ENCODE measurements at places on chromosomes 1 and 21.

DNA sequence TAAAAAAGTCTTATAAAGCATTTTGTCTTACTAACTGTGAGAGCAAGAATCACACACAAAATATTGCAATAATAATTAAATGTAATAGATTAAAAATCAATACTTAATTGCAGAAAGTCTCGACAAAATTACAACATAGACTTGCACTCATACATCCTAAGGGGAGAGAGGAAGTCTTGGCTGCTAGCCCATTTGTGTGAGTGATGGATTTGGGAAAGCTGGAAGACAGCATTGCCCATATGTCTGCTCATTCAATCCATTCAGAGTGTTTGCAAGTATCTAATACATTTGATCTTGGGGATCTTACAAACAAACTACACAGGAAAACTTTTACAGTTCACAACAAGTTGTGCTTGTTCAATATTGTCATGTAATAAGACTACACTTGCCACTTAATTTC, 140.5 kb downstream of the COL11A1 start:
- no peak for DNase-seq

DNA sequence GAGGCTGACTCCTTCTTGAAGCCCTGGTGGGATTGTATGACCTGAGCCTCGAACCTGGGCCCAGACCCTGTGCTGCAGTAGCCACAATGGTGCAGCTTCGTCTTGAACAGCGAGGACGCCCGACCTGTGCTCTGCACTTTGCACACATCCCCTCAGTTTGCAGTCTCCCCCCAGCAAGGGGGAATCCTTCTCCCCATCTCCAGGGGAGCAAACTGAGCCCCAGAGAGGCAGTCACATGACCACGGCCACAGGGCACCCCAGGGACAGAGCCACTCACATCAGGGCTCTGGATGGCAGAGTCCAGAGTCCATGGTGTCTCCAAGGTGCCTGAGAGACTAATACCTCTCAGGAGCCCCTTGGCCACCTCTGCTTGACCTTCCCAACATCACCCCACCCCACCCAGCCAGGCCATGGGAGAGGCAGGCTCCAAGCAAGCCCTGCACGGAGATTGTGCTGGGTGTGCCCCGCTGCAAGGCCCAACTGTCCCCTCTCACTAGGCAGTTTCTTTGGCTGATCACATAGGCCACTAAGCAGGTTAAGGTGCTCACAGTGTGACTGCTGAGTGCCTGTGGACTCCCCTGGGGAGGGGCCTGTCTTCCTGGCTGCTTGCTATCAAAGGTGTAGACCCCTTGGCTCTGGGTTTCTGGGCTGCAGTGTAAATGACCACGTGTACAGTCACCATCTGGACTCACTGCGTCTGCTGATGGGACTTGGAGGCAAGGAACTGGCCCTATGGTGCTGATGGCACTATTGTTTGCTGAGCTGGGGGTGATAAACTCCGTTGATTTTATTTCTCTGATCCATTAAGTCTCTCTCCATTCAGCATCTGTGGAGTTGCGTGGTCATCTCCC, 398.1 kb downstream of the MATN1 start:
- DNase-seq = no peak

DNA sequence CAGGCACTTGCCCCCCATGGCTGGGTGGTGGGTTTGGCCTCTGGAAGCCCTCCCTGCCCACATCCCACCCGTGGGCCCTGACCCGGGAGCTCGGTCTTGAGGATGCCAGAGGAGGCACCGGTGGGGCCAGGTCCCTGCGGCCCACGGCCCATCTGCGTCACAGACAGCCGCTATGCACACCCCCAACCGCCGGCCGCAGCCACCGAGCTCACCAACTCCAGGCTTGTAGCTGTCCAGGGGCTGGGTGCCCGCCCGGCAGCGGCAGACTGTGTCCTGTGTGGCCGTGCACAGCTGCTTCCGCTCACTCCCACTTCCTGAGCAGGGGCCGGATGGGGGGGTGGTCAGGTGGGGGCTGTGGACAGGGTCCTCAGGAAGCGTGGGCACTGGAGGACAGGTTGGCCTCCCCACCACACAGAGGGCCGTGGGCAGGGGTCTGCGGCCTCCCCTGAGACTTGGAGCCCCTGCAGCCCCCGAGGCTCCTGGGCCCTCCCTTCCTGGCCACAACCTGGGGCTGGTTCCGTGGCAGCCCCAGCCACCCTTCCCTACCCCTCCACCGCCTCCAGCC, 1.1 kb downstream of the TNFRSF4 start:
- DNase-seq = no peak

DNA sequence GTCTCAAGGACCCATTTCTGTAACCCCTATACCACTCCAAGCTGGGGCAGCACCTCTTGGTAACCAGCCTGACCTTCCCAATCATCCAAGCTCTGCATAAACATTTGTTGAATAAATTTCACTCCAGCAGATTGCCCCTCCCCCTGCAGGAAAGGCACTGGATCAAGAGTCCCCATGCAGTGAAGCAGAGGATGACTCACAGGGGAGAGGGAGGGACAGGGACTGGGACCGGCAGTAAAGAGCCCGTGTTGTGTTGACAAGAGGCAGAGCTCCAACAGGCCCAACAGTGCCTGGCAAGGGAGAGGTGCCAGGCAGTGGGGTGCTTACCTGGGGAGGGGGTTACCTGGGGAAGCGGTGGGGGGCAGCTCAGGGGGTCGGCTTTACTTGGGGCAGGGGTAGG, 32.3 kb downstream of the SLC9A1 start:
- DNase-seq = no peak

DNA sequence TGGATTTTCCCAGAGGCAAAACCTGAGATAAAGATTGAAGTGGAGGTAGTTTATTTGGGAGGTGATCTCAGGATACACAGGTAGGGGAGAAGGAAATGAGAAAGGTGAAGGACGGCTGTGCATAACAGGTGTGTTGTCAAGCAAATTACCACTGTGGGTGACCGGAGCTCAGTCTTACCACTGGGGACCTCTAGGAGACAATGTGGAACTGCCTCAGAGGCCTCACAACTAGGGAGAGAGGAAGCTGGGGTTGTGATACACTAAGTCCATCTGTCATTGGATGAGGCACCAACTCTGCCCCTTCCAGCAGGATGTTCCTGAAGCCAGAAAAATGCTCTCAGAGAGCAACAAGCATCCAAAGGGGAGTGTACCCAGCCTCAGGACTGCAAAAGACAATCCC, 32.6 kb downstream of the GRIK3 start:
- no peak for DNase-seq

- peak; percentile 32 for DNase-seq
Measured at GRCh38 chr1:42815941-42816584, 859 bp upstream of the ERMAP start.

GRCh38 chr1:225846331-225847310, 35.6 kb downstream of the TMEM63A start:
- no peak for DNase-seq

- no peak for DNase-seq
Measured at GRCh38 chr1:211376807-211377470, 50.3 kb downstream of the TRAF5 start.

DNA sequence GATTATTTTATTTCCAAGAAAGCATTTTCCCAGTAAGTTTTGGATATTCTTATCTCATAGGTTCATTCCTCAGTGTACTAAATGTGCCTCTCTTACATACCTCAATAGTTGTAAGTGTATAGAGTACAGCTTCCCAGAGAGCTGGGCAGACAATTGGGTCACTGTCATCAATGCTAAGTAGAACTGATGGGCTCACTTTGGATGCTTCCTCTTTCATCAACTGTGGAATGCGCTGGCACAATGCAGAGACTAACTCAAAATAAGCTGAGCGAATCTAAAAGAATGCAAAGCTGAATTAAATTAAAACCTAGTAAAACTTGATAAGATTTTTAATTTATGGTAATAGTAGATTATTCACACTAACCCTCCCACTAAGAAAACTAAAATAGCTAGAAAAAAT, 21.5 kb downstream of the LTN1 start:
- DNase-seq = no peak

DNA sequence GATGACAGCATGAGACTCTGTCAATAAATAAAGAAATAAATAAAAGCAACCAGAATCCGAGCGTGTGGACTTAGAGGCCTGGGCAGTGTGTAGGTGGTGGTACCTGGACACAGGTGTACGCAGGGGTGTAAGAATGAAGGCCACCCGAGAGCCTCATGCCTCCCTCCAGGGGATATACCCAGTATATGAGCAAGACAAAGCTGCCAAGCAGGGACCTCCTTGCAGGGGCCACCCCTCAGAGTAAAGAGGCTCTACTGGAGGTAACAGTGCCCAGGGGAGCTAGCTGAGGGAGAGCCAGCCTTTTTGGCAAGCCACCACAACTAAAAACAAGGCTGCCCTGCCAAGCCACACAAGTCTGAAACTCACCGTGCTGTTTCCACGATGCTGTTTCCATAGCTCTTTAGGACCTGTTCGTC, 179.2 kb upstream of the RAB4A start:
- no peak for DNase-seq

GRCh38 chr1:80495806-80496205, 1304.9 kb upstream of the ADGRL2 start:
- DNase-seq = no peak

GRCh38 chr1:37274486-37274885, 199.9 kb upstream of the ZC3H12A start:
- no peak for DNase-seq

DNA sequence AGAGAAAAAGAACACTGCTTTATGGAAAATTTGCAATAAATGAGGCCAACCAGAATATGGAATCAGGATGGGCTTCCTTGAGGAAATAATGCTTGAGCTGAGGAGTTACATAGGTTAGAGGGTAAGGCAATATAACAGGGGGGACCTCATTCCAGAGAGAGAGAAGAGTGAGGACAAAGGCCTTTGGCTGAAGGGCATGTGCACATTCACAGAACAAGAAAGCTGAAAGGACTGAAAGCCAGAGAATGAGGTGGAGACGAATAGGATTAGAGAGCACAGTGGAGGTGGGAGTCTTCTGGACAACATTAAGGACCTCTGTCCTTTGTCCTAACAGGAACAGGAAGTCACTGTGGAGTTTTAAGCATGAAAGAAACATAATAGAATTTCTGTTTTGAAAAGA, 60.7 kb upstream of the MROH9 start:
- no peak for DNase-seq

DNA sequence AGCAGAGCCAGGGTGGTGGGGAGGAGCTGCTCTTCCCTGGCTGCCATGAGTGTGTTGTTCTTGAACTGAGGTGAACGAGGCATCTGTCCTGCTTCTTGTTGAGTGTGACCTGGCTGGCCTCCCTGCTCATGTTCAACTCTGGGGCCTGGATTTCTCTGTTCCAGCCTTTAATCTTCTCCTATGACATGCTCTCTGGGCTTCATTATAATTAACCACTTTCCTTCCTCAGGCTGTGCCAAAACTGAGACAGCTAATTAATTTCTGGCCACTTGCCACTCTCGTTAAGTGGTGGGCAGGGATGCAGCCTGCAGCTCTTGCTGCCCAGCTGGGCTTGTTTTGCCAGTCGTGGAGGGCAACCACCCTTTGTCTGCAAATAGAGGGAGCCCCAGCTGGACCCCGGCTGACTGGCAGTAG, 23.3 kb downstream of the OPRD1 start:
- DNase-seq = no peak

GRCh38 chr1:229296541-229296941, 25.6 kb downstream of the RAB4A start:
- DNase-seq = peak; percentile 71

- DNase-seq = no peak
Measured at GRCh38 chr1:19260211-19261138, 8.9 kb downstream of the MRTO4 start.

DNA sequence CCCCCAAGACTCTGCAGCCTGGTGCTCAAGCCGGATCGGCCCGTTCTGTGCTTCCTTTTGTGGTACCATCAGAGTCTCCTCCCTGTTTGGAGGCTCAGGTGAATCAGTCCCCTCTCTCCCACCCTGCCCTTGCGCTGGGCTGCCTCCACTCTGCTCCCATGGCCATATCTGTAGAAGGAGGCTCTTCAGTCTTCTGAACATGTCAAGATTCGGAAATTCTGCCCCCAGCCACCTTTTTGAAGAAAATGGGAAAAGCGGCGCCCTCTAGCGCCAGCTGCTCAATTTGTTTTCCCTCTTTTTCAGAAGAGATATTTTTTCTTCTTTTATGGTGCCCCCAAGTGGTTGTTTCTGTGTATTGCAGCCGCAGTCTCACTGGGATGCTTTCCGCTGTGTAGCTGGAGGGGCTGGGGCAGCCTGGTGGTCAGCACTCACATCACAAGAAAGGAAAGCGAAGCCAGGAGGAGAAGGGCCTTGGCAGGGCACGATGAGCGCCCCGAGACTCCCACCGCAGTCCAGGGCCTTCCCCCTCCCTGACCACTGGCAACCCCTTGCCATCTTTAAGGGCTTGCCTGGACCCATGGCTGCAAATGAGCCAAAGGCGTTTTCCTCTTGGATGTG, 58.4 kb upstream of the CACNA1E start:
- no peak for DNase-seq

- no peak for DNase-seq
Measured at GRCh38 chr1:160746836-160747500, 7.9 kb downstream of the SLAMF7 start.

DNA sequence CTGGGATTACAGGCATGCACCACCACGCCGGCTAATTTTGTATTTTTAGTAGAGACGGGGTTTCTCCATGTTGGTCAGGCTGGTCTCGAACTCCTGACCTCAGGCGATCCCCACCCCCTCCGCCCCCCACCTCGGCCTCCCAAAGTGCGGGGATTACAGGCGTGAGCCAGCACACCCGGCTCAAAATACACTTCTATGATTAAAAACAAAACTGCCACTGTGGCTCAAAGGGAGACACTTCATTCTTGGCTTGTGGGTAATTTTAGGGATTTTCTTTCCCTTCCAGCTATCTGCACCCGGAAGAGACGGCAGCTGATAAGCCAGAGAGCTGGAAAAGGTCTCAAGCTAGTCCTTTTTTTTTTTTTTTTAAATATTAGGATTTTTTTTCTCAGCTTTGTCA, 24.5 kb downstream of the TMPRSS2 start:
- DNase-seq = no peak

DNA sequence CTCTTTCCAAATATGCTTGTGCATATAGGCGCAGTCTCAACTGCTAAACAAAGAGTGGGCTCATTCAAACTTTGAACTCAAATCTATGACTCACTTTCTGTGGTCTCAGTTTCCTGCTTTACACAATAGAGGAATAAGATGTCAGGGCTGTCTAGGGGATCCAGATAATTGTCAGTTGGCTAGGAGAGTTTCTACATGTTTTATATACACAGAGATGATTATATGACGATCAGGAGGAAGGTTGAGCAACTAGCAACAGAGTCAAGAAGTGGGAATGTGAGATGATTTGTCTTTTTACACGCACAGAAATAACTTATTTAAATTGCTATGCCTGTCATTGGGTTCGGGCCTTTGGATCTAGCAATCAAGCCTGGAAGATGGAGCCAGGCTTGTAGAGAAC, 299.4 kb upstream of the LYPLAL1 start:
- DNase-seq = peak; percentile 94

- DNase-seq = no peak
Measured at GRCh38 chr1:198179556-198179981, 22.8 kb downstream of the NEK7 start.

GRCh38 chr1:164648636-164649035, 89.7 kb downstream of the PBX1 start:
- peak; percentile 66 for DNase-seq

- no peak for DNase-seq
Measured at GRCh38 chr1:59564192-59564891, 250.4 kb upstream of the HOOK1 start.

Measured in foreskin keratinocyte (primary cell).